ENCODE measurements at places on chromosomes 6 and 20. TPM values are rescaled to one million over a fixed set of nuclear protein-coding genes. Genes with fewer than 3 reads are reported as not detected.

DNA sequence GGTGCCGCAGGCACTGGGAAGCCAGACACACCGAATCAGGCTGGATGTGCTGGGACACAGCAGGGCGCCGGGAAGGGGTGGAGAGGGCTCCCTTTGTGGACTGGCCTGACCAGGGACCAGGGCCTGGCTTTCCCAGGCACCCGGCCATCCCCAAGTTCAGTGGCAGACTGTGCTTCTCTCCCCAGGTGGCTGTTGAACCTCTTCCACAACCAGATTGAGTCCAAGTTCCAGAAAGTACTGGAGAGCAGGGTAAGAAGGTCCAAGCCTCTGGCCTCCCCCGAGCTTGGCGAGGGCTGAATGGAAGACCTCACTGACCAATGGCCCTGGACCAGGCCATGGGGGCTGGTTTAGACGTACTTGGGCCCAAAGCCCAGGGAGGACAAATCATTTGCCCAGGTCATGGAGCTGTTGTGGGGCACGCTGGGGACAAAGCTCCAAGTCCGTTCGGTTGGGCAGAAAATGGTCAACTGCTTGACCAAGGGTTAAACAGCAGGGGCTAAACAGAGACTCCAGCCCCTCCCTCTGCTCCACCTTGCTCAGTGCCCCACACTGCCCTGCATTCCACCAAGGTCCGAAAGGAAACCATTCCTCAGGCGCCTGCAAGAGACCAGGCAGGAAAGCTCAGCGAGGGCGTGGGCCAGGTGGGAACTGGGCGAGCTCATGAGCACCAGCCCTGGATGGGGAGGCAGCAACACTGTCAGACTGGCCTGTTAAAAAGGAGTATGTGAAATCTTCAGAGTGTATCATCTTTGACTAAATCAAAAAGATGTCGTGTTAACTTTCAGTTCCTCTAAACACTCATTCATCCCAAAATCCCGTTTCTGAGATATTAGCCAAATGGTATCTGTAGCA, 9.1 kb downstream of the LBP start:
- no peaks in the 10 kb centered on the region for H3K36me3 ChIP-seq
- DNase-seq = no peak
- H3K27me3 ChIP-seq = no peaks in the 10 kb centered on the region
- H3K4me1 ChIP-seq = no peaks in the 10 kb centered on the region
- H3K4me3 ChIP-seq = no peak overlapping the region

CCDC170 gene
- 0.83 TPM for total RNA-seq

DNA sequence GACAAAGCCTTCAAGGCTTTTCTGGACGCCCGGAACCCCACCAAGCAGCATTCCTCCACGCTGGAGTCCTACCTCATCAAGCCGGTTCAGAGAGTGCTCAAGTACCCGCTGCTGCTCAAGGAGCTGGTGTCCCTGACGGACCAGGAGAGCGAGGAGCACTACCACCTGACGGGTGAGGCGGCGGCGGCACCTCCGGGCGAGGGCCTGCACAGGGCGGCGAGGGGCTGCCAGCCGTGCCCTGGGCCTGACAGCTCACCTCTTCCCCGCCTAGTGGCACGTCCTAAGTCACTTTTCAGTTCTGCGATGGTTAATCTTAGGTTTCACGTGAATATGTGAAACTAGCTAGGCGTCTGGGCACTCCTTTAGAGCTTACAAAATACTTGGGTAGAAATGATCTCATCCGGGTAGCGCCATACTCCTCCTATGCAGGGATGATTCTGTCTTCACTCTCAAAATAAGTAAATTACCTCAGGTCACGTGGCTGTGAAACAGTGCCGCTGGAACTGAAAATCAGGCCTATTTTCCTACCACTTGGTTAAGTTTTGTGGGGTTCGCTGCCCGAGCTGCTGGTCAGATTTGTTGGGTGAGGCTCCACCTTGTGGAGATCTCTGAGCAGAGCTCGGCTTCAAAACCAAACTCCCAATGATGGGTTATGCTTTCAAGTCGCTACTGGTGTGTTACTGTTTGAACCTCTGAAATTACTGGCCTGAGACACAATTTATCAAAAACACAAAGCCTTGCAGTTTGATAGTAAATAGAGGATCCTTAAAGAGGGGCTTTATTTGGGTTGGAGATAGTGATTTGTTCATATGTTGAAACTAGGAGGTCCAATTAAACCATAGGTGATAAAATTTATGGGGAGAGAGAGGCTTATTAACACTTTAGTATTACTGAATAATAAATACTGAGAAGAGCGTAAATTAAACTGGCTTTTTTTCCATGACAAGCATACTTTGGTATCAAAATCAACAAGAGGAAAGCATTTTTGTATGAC, 15.5 kb upstream of the CLDN20 start:
- peak; percentile 84 for DNase-seq
- H3K4me3 ChIP-seq = no peak overlapping the region
- peak overlapping the region; percentile 83 for H3K27ac ChIP-seq
- H3K27me3 ChIP-seq = no peaks in the 10 kb centered on the region
- H3K36me3 ChIP-seq = no peaks in the 10 kb centered on the region

DNA sequence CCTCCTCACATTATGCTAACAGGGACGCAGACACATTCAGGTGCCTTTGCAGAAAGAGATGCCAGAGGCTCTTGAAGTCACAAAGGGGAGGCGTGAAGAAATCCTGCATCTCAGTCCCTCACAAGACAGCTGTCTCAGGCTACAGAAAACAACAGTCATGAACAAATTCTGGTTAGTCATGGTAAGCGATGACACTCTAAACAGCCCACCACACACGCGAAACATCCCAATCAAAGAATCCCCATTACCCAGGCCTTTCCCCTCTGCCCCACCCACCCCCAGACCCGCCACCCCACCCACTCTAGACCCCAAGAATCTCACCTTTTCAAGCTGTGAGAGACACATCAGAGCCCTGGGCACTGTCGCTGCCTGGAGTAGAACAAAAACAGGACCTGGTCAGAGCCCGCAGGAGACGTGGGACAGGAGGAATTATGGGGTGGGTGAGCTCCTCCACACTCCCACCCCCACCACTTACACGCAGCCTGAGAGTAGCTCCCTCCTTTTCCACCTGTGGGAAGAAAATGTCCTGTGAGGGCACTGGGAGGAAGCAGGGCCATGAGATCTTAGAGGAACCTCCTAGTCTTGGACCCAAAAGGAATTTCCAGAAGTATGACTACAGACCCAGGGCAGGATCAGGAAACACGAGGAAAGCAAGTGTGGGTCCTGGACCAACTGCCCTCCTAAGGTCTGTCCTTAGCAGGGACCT, 2.7 kb downstream of the HLA-B start:
- no peak overlapping the region for H3K4me3 ChIP-seq
- peaks cover 15% of the 10 kb centered on the region for H3K4me1 ChIP-seq
- no peaks in the 10 kb centered on the region for H3K27me3 ChIP-seq
- H3K36me3 ChIP-seq = peaks cover 5% of the 10 kb centered on the region
- H3K27ac ChIP-seq = no peak overlapping the region

DNA sequence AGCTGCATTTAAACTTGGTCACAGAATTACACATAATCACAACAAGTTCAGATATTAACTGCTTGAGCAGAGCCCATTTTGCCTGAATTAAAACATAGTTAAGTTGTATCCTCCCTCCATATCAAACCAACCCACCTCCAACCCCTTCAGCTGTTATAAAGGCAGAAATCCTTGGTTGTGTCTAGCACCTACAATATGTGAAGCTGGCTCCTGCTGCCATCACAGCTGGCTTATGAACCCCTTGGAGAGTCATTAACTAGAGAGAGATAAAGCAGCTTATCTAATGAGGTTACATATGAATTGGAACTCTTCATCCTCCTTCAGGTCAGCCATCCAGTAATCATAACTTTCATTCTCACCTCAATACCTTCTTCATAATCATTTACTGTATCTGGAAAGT, 101.8 kb downstream of the EPHA7 start:
- no peaks in the 10 kb centered on the region for H3K27me3 ChIP-seq
- no peak overlapping the region for H3K4me3 ChIP-seq
- DNase-seq = no peak
- H3K27ac ChIP-seq = no peak overlapping the region

GPR6 gene
- total RNA-seq = not detected

ALDH5A1 gene
- 2.8 TPM for total RNA-seq

DNA sequence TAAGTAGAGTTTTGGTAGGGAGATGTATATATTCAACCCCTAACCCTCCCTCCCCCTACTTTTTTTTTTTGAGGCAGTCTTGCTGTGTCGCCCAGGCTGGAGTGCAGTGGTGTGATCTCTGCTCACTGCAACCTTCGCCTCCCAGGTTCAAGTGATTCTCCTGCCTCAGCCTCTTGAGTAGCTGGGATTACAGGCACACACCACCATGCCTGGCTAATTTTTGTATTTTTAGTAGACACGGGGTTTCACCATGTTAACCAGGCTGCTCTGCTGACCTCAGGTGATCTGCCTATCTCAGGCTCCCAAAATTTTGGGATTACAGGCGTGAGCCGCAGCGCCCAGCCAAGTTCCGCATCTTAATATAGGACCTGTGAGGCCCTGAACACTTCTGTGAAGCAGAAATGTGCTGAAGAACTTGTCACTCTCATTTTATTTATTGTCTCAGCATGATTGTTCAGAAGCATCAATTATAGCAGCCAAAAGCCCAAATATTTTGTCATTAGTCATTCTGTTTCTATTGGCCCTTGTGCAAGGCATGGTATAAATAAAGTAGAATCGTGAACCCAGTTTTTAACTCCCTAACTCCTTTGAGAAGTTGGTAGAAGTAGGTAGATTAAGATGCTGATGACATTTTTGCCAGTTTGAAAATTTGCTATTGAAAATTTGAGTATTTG, 19.4 kb downstream of the DSTN start:
- H3K27ac ChIP-seq = peak overlapping the region; percentile 99
- DNase-seq = no peak
- H3K4me1 ChIP-seq = peaks cover 100% of the 10 kb centered on the region

Data from sigmoid colon (tissue), 7 donors.